NCI-H524 treated with DMSO at 0.1 percent for 48 hours (cell line): ENCODE measurements at places on chromosomes 2 and 18.
A peak's percentile ranks its signal among the peaks of the same experiment; 100 is the strongest.

- DNase-seq = peak; percentile 7
Measured at GRCh38 chr2:172248381-172248780, 145.7 kb upstream of the DLX2 start.

- DNase-seq = no peak
Measured at GRCh38 chr2:124913868-124914267, 888.8 kb downstream of the CNTNAP5 start.

GRCh38 chr2:26235089-26235488 lies 9.3 kb downstream of the HADHA start:
- DNase-seq = no peak

DNA sequence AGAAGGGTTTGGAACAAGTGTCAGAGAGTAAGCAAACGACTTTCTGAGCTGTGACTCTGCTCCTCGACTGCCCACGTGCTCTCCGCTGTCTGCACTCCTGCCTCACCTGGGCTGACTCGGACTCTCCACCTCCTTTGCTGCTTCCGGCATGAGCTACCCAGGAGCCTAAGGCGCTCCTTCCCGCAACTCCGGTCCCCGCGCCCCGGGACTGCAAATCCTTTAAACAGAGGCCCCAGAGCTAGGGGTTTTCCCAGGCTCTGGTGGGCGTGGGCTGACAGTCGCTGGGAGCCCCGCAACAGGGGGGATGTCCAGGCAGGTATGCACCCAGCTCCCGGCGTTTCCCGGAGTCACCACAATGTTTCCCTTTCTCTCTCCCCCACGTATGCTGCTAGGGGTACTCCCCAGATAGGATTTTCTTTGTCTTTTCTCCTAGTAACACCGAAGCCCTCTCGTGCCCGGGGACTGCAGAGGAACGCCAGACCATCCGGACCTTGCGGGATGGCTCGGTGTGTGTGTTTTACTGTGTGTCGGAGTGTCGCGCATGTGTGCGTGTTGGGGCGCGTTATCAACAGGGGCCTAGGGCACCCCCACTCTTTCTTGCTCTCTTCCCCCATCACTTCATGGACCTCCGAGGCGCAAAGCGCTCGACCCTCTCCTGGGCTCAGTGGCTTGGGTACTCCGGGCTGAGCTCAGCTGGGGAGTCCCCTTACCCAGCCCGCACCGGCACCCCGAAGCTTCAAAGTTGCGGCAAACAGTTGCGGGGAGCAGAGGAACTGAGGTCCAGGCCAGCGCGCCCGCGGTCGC lies 691 bp upstream of the THSD7B start:
- DNase-seq = peak; percentile 23

DNA sequence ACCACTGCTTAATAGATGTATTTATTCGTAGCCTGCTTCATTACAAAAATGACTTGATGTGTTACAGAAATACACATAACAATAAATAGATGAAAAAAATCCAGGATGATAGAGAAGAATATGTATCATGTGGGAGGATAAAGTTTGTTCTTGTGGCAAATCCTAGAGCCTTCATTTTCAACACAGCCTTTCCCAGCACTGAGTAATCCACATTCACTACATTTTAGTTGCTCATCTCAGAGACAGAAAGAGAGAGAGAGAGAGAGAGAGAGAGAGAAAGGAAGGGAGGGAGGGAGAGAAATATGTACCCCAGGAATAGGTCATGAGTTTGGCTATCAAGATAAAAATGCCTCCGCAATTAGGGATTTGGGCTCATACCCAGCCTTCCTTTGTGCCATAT lies 144.3 kb downstream of the RBMS1 start:
- DNase-seq = no peak

GRCh38 chr2:51153236-51153635 lies 121.3 kb upstream of the NRXN1 start:
- no peak for DNase-seq

DNA sequence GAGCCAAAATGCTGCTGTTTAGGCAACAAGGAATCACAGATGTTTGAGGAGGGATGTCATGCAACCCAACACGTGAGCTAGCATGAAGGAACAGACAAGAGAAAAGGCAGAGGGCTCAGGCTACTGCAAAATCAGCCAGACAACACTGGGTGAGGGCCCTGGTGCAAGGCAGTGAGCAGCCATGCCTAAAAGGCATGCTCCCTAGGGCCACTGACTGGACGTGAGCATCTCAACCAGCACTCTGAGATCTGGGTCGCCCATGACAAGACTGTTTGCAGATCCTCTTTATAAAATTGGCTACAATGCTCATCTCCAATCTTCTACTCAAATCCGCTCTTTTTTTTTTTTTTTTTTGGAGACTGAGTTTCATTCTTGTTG lies 49.1 kb downstream of the KIAA2012 start:
- no peak for DNase-seq
